Tibial nerve (tissue), 4 donors: ENCODE measurements at places on chromosomes 12 and 14. TPM values are rescaled to one million over a fixed set of nuclear protein-coding genes. Genes with fewer than 3 reads are reported as not detected.
A peak's percentile ranks its signal among the peaks of the same experiment; 100 is the strongest.

DNA sequence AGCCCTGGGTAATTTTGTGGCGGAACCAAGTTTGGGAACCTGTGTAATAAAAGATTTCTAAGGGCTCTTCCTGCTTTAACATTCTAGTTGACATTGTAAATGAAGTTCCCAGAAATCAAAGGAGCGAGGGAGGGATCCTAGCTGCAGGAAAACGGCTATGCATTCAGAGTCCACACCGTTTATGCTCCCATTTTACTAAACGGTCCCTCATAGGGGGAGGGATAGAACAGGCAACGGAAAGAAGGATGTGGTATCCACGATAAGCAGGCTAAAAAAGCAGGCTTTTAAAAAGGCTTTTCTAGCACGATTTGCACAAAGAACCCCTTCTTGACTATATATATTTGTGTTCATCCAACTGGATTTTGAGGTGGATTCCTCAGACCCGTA is 559 bp downstream of the SYNJ2BP start:
- H3K27ac ChIP-seq, result no peak overlapping the region
- no peak for DNase-seq
- H3K4me1 ChIP-seq, result peaks cover 6% of the 10 kb centered on the region

- no peak for DNase-seq
- peaks cover 3% of the 10 kb centered on the region for H3K4me1 ChIP-seq
- H3K27ac ChIP-seq, result no peak overlapping the region
- H3K4me3 ChIP-seq, result no peak overlapping the region
- peaks cover 29% of the 10 kb centered on the region for H3K36me3 ChIP-seq
Measured at GRCh38 chr12:109273354-109273753, 35.7 kb downstream of the FOXN4 start.

GRCh38 chr12:109731231-109731731 is 17.7 kb downstream of the FAM222A start:
- H3K4me3 ChIP-seq, result no peak overlapping the region
- H3K27me3 ChIP-seq, result no peaks in the 10 kb centered on the region
- H3K27ac ChIP-seq, result peak overlapping the region; percentile 87
- no peaks in the 10 kb centered on the region for H3K36me3 ChIP-seq

DNA sequence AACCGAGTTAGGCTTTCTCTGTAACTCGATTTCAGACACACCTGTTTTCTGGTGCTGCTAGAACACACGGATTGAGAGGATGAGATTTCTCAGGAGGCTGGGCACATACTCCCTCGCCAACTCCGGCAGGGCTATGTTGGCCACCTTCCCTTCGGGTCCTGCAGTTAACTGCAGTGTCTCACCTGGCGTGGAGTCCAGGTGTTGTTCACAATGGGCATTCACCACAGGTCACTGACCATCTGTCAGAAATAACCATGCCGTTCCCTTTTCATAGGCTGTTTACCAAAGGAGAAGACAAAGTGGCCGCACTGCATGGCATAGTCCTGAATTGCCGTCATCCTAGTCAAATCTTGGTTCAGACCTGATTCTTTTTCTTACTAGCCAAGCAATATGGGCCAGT is 5.5 kb upstream of the KCNH3 start:
- no peak for DNase-seq
- peaks cover 16% of the 10 kb centered on the region for H3K4me1 ChIP-seq
- no peak overlapping the region for H3K4me3 ChIP-seq
- no peak overlapping the region for H3K27ac ChIP-seq
- H3K36me3 ChIP-seq, result no peaks in the 10 kb centered on the region

GRCh38 chr12:128637642-128638606 is 185.8 kb downstream of the SLC15A4 start:
- no peak overlapping the region for H3K4me3 ChIP-seq
- no peaks in the 10 kb centered on the region for H3K4me1 ChIP-seq
- no peaks in the 10 kb centered on the region for H3K36me3 ChIP-seq
- H3K27ac ChIP-seq, result no peak overlapping the region

GRCh38 chr14:45135659-45136395 is at the start of gene FANCM:
Gene FANCM (plus strand): TSS chr14:45135930. CDS start chr14:45136032, 102 bp downstream.
- peak within 1 kb of the TSS; percentile 79 for H3K4me3 ChIP-seq
- peaks cover 43% of the 10 kb centered on the region for H3K4me1 ChIP-seq
- peak within 1 kb of the TSS; percentile 85 for H3K27ac ChIP-seq
- DNase-seq, result peak; percentile 87
- H3K27me3 ChIP-seq, result no peaks in the 10 kb centered on the region

DNA sequence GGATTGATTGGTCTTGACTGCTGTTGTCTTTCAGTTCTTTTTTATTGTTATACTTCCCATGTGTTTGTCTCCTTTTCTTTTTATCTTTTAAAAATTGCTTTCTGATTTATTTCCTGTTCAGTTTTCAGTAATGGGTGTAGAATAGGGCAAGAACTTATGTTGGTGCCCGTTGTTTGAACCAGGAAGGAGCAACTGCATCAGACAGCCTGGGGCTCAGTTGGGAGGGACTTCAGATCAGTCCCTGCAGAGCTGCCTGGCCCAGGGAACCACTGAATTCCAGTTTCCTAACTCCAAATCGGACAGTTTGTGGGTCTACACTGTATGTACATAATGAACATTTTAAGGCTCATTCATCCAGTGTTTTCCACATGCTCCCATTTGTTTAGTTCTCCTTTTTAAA is 64.9 kb downstream of the FBXO34 start:
- no peak for DNase-seq
- no peak overlapping the region for H3K4me3 ChIP-seq
- no peaks in the 10 kb centered on the region for H3K36me3 ChIP-seq
- no peaks in the 10 kb centered on the region for H3K4me1 ChIP-seq
- H3K27ac ChIP-seq, result no peak overlapping the region

DNA sequence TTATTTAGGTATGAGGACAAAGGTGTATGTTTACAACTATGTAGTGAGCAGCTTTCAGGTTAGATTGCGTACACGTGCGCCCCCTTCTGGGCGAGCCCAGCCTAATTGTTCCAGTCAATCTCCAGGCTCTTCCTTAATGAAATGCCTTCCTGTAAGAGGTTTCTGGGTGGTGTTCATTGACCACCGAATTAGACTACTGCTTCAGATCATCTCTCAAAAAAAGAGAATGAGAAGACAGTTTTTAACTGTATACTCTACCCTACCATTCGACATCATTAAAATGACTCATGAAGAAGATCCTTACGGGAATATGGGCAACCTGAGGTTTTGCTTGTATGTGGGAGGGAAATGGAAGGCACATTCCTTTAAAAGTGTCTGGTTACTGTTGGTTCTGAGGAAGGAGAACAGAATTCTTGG is 2.1 kb downstream of the LUM start:
- H3K4me3 ChIP-seq, result peak overlapping the region; percentile 1
- H3K36me3 ChIP-seq, result no peaks in the 10 kb centered on the region
- peak overlapping the region; percentile 7 for H3K27ac ChIP-seq
- peak; percentile 83 for DNase-seq
- no peaks in the 10 kb centered on the region for H3K27me3 ChIP-seq
- H3K4me1 ChIP-seq, result no peaks in the 10 kb centered on the region

- peaks cover 6% of the 10 kb centered on the region for H3K4me1 ChIP-seq
- H3K27ac ChIP-seq, result no peak overlapping the region
Measured at GRCh38 chr14:77638771-77639171, 22.3 kb upstream of the SPTLC2 start.

DNA sequence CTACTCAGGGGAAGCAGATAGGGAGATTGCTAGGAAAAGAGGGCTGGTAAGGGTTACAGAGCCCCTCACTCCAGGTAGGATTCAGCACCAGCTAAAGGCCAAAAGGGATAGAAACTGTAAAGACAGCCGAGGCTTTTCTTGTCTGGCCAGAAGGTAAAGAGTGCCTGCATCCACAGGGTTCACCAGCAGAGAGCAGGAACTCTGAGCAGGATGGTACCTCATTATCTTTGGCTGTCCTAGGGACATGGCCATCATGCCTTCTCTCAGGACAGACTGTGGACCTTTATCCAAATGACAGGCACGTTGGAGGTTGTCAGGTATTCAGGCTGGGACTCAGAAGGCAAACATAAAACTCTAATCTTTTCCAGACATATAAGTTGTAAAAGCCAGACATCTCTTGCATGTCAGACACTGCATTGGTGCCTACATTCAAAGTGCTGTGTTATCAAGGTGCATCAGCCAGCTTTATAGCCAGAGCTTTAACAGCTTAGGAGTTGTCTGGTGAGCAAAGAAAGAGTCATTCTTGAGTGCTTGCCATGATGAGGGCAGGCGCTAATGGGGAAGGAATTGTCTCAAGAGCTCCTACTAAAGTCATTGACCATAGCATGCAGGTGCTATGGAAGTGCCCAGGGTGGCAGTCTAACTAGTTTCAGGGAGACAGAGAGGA is 89.5 kb downstream of the PELI2 start:
- no peaks in the 10 kb centered on the region for H3K27me3 ChIP-seq
- no peak for DNase-seq

DNA sequence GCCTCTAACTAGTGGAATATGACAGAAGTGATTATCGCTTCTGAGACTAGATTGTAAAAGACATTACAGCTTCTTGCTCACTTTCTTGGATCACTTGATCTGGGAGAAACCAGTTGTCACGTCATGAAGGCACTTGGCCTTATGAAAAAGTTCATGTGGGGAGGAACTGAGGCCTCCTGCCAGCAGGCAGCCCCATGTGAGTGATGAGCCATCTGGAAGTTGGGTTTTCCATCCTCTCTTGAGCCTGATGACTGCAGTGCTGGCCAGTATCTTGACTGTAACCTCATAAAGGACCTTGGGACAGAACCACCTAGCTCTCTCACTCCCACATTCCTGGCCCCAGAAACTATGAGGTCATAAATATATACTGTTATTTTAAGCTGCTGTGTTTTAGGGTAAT is 28.0 kb downstream of the TTLL5 start:
- H3K36me3 ChIP-seq, result peaks cover 48% of the 10 kb centered on the region
- peak; percentile 29 for DNase-seq
- H3K27ac ChIP-seq, result no peak overlapping the region
- H3K4me3 ChIP-seq, result no peak overlapping the region

DNA sequence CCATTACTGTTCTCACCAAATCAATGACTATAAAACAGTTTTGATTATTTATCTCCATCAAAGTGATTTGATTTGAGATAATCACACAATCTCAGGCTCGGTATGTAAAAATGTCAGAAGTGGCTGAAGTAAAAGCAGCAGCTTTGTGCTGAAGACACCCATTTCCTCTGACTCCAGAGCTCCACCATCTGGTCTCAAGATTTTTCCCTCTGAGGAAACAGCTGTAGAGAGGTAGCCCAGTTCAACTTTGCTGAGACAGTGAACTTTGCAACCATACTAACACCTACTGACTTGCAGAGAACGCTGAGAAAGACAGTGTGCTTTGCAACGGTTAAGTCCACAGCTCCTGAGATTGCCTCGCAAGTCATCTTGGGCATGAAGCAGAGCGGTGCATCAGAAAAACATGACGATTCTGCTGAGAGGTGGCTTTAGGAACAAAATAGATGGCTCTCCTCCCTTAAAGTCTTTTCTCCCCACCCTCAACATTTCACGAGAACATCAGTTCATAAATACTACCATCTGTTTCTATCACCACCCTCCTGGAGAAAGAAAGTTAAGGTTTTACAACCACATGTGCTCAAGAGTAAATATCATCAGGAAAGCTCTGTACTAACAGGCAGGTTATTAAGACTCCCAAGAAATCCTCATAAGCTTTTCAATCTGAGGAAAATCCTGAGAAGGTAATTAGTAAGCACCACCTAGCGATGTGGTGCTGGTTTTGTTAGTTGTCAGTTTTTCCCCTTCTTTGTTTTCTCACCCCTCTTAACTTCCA is 34.8 kb downstream of the HIGD1C start:
- H3K27me3 ChIP-seq, result no peaks in the 10 kb centered on the region
- no peaks in the 10 kb centered on the region for H3K4me1 ChIP-seq
- no peak overlapping the region for H3K4me3 ChIP-seq
- no peak for DNase-seq
- H3K27ac ChIP-seq, result peak overlapping the region; percentile 85

GRCh38 chr12:114241973-114242434 is 163.9 kb downstream of the TBX5 start:
- H3K4me3 ChIP-seq, result no peak overlapping the region
- H3K27ac ChIP-seq, result no peak overlapping the region
- H3K4me1 ChIP-seq, result no peaks in the 10 kb centered on the region
- no peaks in the 10 kb centered on the region for H3K27me3 ChIP-seq
- no peak for DNase-seq

GRCh38 chr12:124126950-124127655 is 154.1 kb downstream of the ZNF664 start:
- no peak for DNase-seq
- H3K27me3 ChIP-seq, result no peaks in the 10 kb centered on the region
- no peaks in the 10 kb centered on the region for H3K36me3 ChIP-seq
- H3K27ac ChIP-seq, result peak overlapping the region; percentile 15
- no peaks in the 10 kb centered on the region for H3K4me1 ChIP-seq

GRCh38 chr12:109169686-109170085 is 53.3 kb downstream of the ACACB start:
- H3K4me1 ChIP-seq, result no peaks in the 10 kb centered on the region
- H3K27ac ChIP-seq, result no peak overlapping the region
- DNase-seq, result no peak
- H3K36me3 ChIP-seq, result peaks cover 90% of the 10 kb centered on the region

- DNase-seq, result no peak
- H3K27ac ChIP-seq, result no peak overlapping the region
- H3K4me3 ChIP-seq, result no peak overlapping the region
- no peaks in the 10 kb centered on the region for H3K27me3 ChIP-seq
Measured at GRCh38 chr12:109521831-109522230, 44.4 kb downstream of the UBE3B start.

- no peaks in the 10 kb centered on the region for H3K27me3 ChIP-seq
- H3K4me1 ChIP-seq, result no peaks in the 10 kb centered on the region
- peak overlapping the region; percentile 29 for H3K4me3 ChIP-seq
- DNase-seq, result no peak
- peak overlapping the region; percentile 95 for H3K27ac ChIP-seq
- H3K36me3 ChIP-seq, result no peaks in the 10 kb centered on the region
Measured at GRCh38 chr12:122527478-122527944, 462 bp downstream of the KNTC1 start.

- H3K36me3 ChIP-seq, result no peaks in the 10 kb centered on the region
- no peak overlapping the region for H3K27ac ChIP-seq
- H3K27me3 ChIP-seq, result peaks cover 90% of the 10 kb centered on the region
Measured at GRCh38 chr14:99272899-99273765, 1.1 kb upstream of the BCL11B start.

DNA sequence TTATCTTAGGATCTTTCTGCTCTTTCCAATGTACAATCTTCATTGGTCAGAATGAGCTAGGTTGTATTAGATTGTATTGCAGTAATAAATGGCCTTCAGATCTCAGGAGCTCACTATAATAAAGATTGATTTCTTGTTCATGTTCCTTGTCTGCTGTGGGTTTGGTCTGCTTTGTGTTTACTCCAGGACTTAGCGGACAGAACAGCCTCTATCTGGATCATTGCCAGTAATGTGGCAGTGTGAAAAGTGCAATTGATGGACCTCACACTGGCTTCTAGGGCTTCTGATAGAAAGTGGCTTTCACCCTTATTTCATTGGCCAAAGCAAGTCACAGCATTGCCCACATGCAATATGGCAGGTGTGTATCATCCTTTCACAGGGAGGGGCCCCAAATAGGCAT is 81.2 kb downstream of the BTG1 start:
- H3K27ac ChIP-seq, result no peak overlapping the region
- DNase-seq, result no peak
- H3K36me3 ChIP-seq, result no peaks in the 10 kb centered on the region

The BLTP3B gene
- total RNA-seq, result 41.6 TPM

The B4GALNT1 gene
- total RNA-seq, result 43.8 TPM

The MYO1H gene
- total RNA-seq, result not detected

The RAB15 gene
- total RNA-seq, result 0.42 TPM

The CCER1 gene
- not detected for total RNA-seq

The MRPL51 gene
- 127 TPM for total RNA-seq

The AKAP3 gene
- 0.30 TPM for total RNA-seq

The ACSS3 gene
- 89.4 TPM for total RNA-seq

The RERGL gene
- total RNA-seq, result 6.3 TPM

The P3H3 gene
- 34.9 TPM for total RNA-seq

The PYGL gene
- 84.6 TPM for total RNA-seq

The MYH6 gene
- not detected for total RNA-seq

The SLC25A47 gene
- not detected for total RNA-seq

The PLA2G1B gene
- not detected for total RNA-seq

The ADCY4 gene
- 32.0 TPM for total RNA-seq

The SLC2A3 gene
- 83.4 TPM for total RNA-seq

The LRRIQ1 gene
- 1.6 TPM for total RNA-seq
